ENCODE measurements at places on chromosomes 4 and X.
A peak's percentile ranks its signal among the peaks of the same experiment; 100 is the strongest.

GRCh38 chrX:10072786-10073568 is 83.8 kb upstream of the CLCN4 start:
- DNase-seq, result no peak

- DNase-seq, result no peak
These were observed 2.9 kb upstream of the MTM1 start for GRCh38 chrX:150565551-150565950.

DNA sequence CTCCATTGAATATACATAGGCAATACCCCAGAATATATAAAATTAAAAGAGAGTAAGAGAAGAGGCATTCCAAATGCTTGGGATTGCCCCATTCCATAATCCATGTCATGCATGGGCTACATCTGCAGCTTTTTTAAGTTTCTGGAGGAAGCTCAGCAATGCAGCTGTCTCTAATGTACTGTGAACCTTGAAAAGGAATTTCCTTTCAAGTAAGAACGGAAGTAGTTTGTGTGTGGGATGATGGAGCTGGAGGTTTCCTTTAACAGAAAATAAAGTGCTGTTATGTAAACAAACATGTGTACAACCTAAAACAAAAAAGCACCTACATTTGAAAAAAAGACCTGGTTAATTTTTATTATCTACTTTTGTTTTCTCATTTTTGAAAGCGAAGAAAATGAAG is 303.5 kb downstream of the BMPR1B start:
- DNase-seq, result no peak

DNA sequence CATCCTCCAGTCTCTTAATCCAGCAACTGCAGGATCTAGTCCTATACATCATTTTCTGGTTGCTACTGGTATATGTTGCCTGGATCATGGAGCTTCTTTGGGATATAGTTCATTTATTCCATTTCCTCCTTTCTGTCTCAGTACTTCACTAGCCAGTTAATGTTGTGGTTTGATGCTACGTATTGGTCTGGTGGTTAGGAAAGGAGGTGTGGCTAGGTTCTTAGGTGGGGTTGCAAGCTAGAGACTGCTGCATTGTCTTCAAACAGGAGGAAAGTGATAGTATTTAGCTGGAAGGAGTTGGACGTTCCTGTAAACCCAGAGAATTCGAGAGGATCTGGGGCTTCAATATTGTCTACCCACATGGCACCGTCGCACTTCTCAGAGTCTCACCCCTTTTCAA is 129.5 kb downstream of the SNCA start:
- DNase-seq, result no peak

- no peak for DNase-seq
These were observed 15.1 kb downstream of the DGKQ start for GRCh38 chr4:958314-958665.

DNA sequence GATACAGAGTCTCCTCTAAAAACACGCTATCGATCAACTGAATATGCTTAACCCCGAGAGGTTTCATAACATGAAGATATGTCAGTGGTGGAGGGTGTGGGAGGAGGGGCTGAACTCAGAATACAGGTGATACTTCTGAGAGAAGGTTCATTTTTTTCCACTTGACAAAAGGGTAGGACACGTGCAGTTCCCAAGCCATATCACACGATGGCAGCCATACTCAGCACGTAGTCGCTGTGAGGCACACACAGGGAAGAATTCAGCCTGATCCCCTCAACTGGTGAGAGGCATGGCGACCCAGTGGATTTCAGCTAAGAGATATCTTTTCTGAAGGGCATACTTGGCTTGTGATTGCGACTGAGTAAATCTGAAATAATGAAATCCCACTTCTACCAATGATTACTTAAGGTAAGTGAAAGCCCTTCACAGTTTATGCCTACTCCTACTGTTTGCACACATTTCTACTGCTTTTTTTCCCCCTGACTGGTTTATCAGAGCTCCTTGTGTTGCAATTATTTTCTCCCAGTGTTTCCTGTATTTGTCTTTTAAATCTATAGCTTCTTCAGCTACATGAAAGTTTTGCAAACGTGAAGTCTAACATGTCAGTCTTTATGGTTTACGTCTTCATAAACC is 133.1 kb downstream of the CORIN start:
- peak; percentile 3 for DNase-seq

- no peak for DNase-seq
These were observed 29.8 kb upstream of the TEX13C start for GRCh38 chrX:125289920-125290319.

- no peak for DNase-seq
These were observed 576.1 kb downstream of the TMA16 start for GRCh38 chr4:164070625-164071024.

DNA sequence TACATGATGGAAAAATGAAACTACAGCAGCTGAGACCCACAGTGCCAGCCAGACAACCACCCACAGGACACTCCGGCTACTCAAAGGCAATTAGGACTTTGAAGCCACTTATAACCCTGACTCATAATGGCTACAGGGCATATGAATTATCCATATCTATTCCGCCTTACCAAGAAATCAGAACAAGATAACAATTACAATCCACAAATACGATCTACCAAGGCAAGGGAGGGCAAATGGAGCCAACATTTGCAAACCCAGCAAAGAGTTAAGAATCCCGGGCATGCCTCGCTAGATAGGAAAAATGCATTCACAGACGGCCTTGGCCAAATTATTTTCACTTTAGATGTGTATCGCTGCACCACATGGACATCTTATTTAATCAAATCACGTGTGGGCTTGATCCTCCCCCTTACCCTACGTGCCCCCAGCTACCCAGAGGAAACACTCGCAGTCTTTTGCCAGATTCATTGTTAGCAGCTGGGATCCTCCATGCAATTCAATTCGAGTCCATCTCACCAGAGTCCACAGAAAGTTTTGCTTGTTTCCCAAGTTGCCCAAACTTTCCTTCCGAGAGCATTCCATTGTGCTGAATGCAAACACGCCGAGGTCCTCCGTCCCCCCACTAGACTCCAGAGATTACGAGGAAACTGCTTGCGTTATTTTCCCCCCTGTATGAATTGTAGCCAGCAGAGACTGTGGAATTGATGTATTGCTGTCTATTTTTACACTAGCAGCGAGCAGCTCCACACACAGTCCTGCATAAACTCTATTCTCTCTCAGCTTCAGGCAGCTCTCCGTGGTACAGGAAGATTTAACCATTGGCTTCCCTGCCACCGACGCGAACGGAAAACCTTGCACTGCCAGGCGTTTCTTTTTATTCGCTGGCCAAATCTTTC is 1.2 kb downstream of the PPARGC1A start:
- no peak for DNase-seq

All from T-helper 1 cell (primary cell).